Right ventricle myocardium superior (tissue), 1 donor: ENCODE measurements at places on chromosomes 16 and 17. TPM values are rescaled to one million over a fixed set of nuclear protein-coding genes. Genes with fewer than 3 reads are reported as not detected.

The MOSMO gene
- total RNA-seq = 12.0 TPM

The KRTAP17-1 gene
- total RNA-seq = not detected

The SPNS1 gene
- total RNA-seq = 15.3 TPM

The SLC6A4 gene
- 0.75 TPM for total RNA-seq

The C17orf78 gene
- total RNA-seq = not detected

The NAGS gene
- total RNA-seq = 0.54 TPM
